Fibroblast of skin of right quadriceps (primary cell): ENCODE measurements at places on chromosomes 2 and 18.

DNA sequence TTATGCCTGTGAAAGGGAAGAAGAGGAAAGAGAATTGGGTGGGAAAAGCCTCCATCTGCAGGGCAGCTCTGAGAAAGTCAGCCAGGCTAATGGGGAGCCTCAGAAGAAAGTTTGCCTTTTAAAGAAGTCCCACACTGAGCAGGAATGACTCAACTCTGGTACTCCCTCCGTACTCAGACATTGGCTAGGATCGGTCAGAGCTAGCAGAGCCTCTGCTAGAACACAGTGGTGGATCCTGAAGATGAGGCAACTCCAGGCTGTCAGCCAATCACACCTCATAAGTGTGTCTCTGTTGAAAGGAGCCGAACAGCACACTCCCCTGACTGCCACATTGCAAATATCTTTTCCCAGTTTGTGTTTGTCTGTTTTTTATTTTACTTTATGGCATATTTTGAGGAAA lies 96.9 kb downstream of the HNRNPLL start:
- peak; percentile 79 for DNase-seq

DNA sequence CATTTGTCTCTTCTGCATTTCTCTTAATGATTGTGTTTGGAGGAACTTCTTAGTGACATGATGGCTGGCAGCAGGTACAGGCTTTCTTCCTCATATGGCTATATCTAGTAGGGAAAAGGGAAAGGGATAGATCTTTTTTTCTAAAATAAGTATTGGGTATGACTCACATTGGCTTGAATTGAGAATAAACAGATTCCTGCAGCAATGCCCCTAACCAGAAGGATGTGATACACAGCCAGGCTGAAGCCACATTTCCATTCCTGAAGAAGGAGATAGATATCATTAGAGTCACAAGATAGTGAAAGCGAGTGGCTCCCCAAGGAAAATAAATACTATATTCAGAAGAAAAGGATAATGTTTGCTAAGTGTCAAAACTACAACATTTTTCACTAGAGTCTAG lies 61.1 kb downstream of the VWC2L start:
- DNase-seq = no peak

DNA sequence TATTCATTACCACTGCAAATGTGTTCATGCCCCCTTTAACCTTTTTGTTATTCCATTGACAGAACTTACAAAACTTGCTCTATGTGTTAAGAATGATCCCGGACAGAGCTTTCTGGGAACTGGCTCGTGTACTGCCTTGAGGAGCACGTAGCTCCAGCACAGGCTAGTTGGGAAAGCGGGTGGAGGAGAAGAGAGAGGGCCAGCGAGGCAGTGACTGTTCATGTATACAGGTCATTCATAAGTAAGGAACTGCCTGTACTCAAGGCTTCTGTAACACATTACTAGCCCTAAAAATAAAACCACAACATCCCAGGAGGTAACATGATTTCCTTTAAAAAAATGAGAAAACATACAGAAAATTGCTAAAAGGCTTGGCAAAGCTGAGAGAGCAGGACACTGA lies 109.0 kb downstream of the STK39 start:
- peak; percentile 8 for DNase-seq

GRCh38 chr2:32264422-32265105 lies at the start of gene NLRC4:
Gene NLRC4 (minus strand): TSS chr2:32264886. CDS start chr2:32256775, 8,111 bp downstream.
- DNase-seq = no peak

DNA sequence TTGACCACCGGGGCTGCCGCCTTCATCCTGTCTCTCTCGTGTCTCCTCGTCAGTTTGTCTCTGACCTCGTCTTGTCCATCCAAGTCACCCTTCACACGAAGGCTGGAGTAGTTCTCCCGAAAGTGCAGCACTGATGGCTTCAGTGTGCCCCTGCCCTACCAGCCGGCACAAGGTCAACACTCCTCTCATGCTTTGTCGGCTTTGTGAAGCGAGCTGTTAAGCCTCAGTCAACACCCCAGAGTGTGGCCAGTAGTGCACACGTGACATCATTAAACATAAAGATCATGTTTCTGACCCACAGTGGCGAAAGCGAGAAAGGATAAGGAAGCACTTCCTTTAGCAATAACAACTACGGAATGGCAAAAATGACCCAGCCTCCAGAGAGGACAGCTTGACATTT lies 23.2 kb downstream of the ACKR3 start:
- DNase-seq = no peak

- DNase-seq = no peak
Measured at GRCh38 chr2:159916511-159916910, 118.5 kb upstream of the CD302 start.

- DNase-seq = no peak
Measured at GRCh38 chr2:33326100-33326499, 150.3 kb upstream of the RASGRP3 start.

- peak; percentile 17 for DNase-seq
Measured at GRCh38 chr2:149221898-149222297, 108.5 kb upstream of the LYPD6 start.

- DNase-seq = peak; percentile 43
Measured at GRCh38 chr2:215929602-215930335, 83.6 kb downstream of the MREG start.

GRCh38 chr2:179613701-179614100 lies 247.7 kb downstream of the ZNF385B start:
- DNase-seq = peak; percentile 48

GRCh38 chr2:161990741-161991140 lies 83.3 kb downstream of the DPP4 start:
- DNase-seq = peak; percentile 90

GRCh38 chr2:160289831-160290230 lies 89.8 kb upstream of the ITGB6 start:
- DNase-seq = no peak

- DNase-seq = no peak
Measured at GRCh38 chr2:98155716-98156115, 68.7 kb downstream of the VWA3B start.

- no peak for DNase-seq
Measured at GRCh38 chr2:159553727-159554126, 62.6 kb downstream of the BAZ2B start.

DNA sequence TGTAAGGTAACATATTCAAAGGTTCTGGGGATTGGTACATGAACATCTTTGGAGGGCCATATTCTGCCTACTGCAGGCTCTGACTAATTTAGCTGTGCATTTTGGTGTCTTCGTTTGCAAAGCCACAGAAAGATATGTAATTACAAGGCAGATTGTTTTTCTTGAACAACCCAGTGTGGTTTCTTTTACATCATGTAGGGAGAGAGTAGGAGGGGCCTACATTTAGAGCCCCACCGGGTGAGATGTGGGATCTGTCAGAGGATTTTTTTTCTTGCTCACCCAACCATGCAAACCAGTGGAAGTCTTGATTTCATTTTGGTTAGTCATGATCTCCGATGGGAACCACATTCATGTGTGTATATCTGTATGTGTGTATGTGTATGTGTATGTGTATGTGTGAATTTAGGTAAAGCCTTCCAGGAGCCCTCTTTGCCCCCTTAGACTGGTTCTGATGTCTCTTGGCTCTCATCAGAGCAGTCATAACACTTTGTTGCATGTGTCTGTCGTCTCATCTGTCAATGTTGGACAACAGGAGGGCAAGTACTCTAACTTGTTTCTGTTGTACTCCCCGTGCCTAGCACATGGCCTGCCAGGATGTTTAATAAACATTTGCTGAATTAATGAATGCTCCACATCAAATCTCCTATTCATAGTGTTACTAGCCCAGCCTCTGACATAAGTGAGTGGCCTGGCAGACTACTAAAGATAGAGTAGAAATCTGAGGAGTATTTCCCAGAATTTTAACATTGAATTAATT lies 239.9 kb downstream of the MTX2 start:
- DNase-seq = peak; percentile 91

- DNase-seq = no peak
Measured at GRCh38 chr2:27856386-27856785, 33.8 kb downstream of the RBKS start.

GRCh38 chr2:108833219-108833618 lies 46.6 kb downstream of the CCDC138 start:
- no peak for DNase-seq
